Stimulated activated CD8-positive, alpha-beta memory T cell treated with anti-CD3 and anti-CD28 coated beads, Interleukin-7, amount 100 ng/mL, for 4 hours (primary cell): ENCODE measurements at places on chromosomes 3 and 15.

GRCh38 chr3:142215106-142215505 lies 10.3 kb downstream of the GK5 start:
- DNase-seq = no peak

GRCh38 chr3:112471596-112472325 lies 27.5 kb downstream of the BTLA start:
- no peak for DNase-seq

- DNase-seq = no peak
These were observed 38.2 kb downstream of the TIMP4 start for GRCh38 chr3:12120374-12121140.

GRCh38 chr15:28881170-28881569 lies 4.6 kb upstream of the APBA2 start:
- DNase-seq = no peak

DNA sequence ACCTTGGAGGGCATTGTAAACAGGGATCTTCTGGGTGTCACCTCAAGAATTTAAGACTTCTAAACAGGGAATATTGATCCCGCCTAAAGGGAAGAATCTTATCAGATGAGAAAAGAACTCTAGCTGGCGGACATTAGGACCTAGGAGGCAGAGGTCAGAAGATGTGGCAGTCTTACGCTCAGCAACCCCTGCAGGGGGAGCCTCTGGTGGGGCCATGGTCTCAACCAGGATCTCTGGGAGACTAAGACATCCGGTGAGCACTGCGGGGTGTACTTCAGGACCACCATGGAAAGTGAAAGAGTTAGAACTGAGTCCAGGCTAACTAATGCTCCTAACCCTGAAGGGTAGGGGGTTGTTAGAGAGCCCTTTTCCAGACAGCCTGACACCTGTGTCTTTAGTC lies 295.2 kb downstream of the VGLL3 start:
- DNase-seq = no peak

DNA sequence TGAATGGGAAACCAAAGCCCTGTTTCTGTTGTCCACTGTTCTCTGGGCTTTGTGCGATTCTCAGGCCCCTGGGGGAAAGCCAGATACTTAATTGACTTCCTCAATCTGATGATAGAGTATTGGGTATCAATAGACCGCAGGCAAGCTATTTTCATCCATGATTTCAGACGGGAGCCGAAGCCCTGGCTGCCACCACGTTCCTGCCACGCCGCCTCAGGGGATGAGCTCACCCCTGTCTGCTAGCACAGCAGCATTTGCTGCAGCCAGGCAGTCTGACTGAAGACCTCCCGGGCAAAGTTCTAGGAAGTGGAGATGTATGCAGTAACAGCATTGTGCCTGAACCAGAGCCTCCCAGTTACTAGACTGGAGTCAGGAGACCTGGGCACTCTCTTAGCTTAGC lies 69.8 kb downstream of the ISG20 start:
- DNase-seq = no peak
